ENCODE measurements at places on chromosomes 7 and 10.

- no peak for DNase-seq
Observed at GRCh38 chr10:117543225-117544003, 868 bp downstream of the EMX2 start.

GRCh38 chr7:31811650-31812461, 124.8 kb downstream of the PPP1R17 start:
- DNase-seq, result peak; percentile 85

GRCh38 chr7:101594790-101595189, 34.3 kb downstream of the MYL10 start:
- no peak for DNase-seq

DNA sequence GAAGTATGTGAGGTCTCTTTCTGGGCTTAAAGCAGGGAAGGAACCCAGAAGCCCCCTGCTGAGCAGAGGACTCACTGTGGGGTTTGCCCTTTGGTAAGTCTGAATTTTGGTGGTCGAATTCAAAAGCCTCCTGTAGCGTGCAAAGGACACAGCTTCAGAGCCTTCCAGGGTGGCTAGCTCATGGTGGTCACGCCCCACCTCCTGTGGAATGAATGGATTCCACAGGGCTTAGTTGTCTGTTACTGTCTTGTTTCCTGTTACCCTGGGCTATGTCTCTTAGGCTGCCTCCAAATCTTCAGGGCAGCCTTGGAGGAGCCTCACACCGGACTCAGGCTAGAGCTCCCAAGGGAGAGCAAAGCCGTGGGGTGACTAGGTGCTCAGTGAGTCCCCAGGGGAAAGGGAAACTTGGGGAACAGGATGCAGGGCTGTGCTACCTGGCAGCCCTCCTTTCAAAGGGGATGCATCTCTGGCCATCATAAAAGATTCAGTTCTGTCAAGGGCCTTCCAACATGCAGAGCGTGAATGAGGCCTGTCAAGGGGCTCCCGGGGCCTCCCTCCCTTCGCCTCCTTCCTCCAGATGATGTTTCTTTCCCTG, 211.7 kb downstream of the CCSER2 start:
- no peak for DNase-seq

GRCh38 chr7:79876848-79877252, 257.8 kb upstream of the GNAI1 start:
- no peak for DNase-seq

- no peak for DNase-seq
Observed at GRCh38 chr10:14740684-14741247, 33.9 kb downstream of the FAM107B start.

DNA sequence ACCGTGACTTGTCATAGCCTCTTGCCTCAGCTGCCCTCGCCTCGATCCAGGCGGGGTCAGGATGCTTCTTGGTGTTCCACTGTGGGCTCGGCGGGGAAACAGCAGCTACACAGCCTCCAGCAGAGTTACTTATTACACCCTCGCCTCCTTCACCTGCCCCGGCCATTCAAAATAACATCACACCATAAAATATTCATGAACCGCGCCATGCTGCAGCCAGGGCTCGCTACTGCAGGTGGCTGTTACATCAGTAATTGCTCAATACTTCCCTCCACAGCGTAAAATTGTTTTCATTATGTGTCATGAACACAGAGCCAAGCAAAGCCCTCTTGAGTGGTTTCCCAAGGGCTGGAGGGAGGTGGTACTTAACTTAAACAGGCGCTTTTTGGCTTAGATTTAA, 241.5 kb upstream of the SP8 start:
- no peak for DNase-seq

- DNase-seq, result no peak
Observed at GRCh38 chr7:35699796-35700305, 4.9 kb upstream of the HERPUD2 start.

GRCh38 chr7:111730476-111731300, 168.4 kb upstream of the IMMP2L start:
- no peak for DNase-seq

DNA sequence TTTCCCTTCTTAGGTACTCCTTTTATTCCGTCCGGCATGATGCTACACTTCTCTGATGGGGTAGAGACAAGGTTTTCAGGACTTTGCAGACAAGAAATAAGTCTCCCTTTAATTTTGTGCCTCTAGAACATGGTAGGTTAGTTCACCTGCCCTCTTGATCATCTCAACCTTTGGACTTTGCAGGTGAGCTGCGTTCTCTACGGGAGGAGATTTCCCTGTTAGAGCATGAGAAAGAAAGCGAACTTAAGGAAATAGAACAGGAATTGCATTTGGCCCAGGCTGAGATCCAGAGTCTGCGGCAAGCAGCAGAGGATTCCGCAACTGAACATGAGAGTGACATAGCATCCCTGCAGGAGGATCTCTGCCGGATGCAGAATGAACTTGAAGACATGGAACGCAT, 9.2 kb downstream of the CCDC136 start:
- DNase-seq, result no peak

DNA sequence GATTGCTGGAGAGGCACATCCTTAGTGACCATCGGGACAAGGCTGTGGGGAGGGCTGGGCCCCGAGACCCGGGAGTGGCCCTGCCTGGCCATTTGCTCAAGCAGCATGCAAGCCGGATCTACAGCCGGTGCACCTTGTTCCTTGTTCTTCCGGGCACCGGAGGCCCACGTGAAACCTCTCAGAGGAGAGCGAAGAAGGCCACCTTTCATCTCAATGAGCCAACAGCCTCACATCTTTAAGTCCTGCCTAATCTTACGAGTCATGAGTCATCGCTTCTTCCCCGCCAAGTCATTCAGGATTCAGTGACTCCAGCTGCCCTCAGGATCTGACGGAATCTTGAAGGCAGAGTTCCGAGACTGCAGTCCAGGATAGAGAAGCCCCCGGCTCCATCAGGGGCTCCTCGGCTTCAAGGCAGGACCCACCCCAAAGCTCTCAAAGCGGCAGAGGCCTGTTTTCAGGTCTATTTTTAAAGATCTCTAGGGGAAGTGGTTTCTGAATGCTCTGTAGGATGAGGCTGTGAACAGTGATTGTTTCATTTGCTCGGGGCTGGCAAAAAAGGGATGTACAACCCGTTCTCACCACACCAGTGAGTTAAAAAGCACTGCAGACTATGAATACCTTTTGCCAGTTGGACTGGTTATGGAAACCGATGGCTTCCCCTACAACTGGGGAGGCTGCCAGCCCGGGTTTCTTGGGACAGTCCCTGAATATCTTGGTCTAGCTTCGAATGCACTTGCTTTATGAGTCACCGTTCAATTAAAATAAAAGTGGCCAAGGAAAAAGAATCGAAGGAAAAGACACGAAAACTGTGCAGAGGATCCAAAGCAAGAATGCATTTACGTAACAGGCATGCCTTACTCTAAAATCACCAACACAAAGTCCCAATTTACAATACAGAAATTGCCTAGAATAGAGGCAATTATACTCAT, 57.2 kb upstream of the ECHDC3 start:
- DNase-seq, result peak; percentile 83

DNA sequence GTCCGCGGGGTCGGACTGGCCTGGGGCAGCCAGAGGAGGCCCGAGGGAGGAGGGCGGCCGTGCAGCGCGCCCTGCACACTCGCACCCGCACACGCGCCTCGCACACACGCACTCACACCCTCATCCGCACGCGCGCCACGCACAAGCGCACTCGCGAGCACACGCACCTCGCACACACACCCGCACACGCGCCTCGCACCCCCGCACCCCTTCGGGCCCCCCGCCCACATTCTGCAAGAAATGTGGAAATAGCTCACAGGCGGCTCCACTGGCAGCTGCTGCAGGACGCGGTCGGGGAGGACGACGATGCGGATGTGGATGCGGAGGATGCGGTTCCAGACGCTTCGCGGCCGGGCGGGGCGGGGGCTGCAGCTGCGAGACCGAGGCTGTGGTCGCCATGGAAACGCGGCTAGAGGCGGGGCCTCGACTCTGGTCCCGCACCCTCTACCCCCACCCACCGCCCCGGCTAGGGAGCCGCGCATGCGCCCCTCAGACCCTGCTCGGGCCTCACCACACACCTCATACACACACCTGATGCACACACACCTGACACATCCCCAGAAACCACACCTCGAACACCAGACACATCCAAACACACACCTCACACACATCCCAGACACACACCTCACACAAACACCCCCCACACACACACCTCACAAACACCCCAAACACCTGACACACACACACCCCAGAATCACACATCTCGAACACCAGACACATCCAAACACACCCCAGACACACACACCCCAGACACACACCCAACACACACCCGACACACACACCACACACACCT, at the start of gene CALY:
TSS of gene CALY (minus strand) at position 320 of the 793 bp plus-strand sequence. CDS start 7,907 bp downstream, outside the sequence.
- DNase-seq, result no peak

Measured in KG1 (cell line).